ENCODE measurements at places on chromosomes 1 and 21.

DNA sequence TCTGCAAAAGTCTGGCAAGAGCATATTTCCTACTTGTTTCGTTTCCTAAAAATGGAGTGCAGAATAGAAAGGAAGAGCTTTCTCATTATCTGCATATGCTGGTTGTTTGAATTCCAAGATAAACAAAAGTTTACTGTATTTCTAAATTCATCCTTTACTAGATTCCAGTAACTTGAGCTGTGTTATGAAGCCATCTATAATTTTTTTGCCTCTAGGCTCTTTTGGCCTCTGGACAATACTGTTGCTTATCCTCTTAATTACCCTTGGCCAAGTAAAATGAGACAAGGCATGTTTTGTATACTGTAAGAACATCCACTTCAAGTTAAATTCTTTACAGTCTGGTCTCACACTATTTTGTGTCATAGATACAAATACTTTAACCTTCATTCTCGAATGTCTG, 45.6 kb upstream of the HFM1 start:
- no peak for DNase-seq

DNA sequence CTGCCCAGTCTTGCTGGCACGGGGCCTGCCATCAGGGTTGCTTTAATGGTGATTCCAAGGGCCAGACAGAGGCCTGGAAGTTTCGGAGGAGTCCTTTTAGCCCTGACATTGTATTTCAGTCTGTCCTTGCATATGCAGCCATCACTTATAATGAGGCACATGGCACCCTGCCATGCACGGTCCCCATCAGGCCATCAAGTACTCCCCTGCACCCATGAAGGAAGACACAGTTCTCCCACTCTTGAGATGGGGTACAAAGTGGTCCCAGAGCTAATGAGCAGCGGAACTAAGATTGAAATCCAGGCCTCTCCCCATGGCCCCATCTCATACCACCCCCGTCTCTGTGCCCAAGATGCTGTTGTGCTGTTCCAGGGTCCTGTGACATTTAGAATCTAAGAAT, 596.6 kb downstream of the PTPRU start:
- DNase-seq, result no peak

DNA sequence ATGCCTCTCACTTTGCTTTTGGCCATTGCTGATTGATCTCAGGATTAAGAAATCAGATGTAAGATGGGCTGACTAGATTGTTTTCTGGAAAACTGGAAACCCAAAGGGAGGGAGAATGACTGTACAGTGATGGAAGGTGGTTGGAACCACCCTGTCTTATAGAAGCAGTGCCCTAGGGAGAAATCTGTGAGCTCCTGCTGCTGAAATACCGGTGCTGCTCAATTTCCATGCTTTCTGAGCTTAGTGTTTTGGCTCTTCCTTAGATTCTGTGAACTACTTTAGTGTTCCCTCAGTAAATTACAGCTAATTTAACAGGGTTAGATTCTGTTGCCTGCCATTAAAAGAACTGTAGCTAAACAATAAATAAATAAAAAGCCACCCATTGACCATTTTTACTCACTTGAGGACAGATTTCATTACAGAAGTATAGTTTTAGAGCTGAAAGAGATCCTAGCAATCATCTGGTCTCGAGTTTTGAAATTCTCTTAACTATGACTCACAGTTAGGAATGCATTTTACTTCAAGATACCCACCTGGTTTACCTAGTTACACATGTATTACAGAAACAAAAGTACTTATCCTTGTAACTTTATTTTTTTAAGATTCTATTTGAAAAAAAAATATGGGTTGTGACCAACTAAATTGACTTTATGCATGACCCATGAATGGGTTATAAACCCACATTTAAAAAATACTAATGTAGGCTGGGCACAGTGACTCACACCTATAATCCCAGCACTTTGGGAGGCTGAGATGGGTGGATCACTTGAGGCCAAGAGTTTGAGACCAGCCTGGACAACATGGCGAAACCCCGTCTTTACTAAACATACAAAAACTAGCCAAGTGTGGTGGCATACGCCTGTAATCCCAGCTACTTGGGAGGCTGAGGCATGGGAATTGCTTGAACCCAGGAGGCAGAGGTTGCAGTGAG, 33.2 kb downstream of the CAMSAP2 start:
- no peak for DNase-seq

GRCh38 chr1:205748403-205749233, 1.4 kb downstream of the NUCKS1 start:
- DNase-seq, result peak; percentile 9

DNA sequence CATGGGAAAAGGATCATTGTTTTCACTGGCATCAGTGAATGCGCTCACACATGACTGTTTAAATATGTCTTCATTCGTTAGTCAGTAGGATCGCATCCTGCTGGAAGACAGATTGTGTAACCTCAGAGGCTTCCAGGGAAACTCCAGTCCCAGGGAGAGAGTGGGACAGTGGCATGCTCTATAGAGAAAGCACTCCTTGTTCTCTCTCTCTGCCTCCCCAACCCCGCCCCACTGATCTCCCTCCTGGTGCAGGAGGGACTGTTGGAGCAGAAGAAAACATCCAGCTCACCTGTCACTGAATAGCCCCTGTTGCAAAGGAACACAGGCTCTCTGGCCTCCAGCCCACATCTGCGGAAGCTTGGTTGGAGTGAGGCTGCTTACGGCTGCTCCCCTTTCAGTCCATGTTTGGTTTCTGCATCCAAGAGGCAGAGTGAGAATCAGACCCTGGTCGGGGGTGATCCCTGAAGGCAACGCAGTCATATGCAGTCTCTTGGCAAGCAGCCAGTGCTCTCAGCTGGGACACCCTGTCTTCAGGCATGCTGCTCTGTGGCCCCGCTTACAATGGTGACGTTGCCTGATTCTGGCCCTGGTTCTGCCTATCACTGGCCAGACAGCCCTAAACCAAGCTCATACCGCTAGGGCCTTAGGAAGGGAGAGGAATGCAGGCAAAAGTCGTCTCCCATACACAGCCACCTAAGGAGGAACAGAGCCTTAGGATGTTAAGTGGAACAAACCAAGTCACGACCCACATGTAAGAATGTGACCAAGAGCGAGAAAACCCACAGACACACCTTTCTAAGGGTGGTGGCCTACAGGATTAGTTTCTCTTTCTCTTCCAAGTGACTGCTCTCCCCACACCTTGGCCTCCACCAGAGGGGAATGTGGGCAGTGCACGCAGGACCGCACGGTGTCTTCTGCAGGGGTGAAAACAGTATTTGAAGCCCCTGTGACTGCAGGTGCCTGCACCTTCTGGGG, 39.7 kb downstream of the BACE2 start:
- no peak for DNase-seq

GRCh38 chr1:230112131-230112701, 45.2 kb downstream of the GALNT2 start:
- DNase-seq, result no peak

- no peak for DNase-seq
Measured at GRCh38 chr21:44283948-44284347, 1.7 kb upstream of the AIRE start.

GRCh38 chr21:26100573-26100972, 70.0 kb downstream of the APP start:
- DNase-seq, result no peak

- DNase-seq, result no peak
Measured at GRCh38 chr1:235999259-235999925, 65.5 kb downstream of the NID1 start.

DNA sequence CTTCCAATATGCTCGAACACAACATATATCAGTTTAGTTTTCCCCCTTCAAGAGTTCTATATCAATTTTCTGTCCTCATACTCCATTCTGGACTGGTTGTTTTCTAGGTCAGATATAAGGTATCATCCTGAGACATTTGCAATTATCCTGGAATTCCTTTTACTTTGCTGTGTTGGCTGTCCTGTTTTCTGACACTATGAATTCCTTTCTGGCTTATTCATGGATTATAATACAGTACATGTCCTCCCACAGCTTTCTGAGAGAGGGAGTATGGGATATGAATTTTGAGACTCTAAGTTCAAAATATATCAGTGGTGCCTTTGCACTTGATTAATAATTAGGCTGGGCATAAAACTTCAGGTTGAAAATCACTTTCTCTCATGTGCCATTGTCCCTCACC, 11.9 kb downstream of the PHTF1 start:
- DNase-seq, result no peak

- DNase-seq, result no peak
Measured at GRCh38 chr1:83909687-83910086, 89.2 kb downstream of the TTLL7 start.

GRCh38 chr1:102434421-102434820, 437.7 kb upstream of the OLFM3 start:
- DNase-seq, result peak; percentile 31

DNA sequence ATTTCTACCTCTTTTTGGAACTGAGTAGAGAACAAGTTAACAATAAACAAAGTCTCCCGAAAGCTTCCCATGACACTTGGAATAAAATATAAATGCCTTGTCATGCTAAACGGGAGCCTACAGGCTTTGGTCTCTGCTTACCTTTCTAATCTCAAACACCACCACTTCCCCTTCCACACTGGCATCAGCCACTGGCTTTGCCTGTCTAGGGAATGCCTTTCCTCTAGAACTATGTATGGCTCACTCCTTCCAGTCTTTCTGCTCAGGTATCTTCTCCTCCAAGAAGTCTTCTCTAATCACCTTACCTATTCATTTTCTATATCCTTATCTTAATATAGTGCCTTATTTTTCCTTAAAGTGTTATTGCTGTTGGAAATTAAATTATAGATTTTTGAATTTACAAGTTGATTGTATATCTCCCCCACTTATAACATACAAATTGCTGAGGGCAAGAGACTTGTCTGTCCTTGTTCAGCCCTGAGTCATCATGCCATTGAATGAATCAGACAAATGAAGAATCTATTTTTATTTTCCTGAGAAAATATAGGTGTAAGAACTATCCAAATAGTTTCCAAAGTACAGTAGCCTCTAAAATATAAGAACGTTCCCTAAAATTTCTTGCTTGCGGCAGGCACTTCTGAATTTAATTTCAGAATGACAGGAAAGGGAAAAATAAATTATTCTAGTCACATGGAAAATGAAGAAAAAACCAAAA, 119.2 kb downstream of the TM2D1 start:
- DNase-seq, result no peak

- no peak for DNase-seq
Measured at GRCh38 chr1:234963180-234963903, 165.3 kb downstream of the TOMM20 start.

DNA sequence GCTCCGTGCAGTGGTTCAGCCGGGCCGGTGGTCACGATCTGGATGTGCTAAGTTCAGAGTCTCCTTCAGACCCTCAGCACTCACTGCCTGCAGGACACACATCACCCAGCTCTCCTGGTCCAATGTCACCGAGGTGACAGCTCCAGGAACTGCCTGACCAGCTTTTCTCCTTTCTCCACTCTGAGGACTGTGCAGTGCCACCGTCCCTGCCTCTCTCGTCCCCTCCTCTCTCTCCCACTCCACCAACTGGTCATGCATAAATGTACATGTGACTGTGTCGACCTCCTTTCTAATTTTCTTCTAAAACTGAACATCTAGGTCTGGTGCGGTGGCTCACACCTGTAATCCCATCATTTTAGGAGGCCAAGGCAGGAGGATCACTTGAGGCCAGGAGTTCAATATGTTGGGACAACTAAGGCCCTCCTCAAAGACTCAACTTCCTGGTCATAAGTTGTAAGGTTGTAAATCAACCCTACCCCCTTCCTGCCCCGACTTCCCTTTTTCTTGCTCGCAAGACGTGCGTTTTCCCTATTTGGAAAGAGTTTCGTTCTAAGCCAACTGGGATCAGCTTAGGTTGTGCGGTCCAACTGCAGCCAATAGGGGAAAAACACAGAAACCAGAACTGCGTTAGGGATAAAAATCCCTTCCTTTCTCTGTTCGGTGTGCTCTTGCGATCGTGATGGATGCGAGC, 53.1 kb downstream of the MEGF6 start:
- no peak for DNase-seq

DNA sequence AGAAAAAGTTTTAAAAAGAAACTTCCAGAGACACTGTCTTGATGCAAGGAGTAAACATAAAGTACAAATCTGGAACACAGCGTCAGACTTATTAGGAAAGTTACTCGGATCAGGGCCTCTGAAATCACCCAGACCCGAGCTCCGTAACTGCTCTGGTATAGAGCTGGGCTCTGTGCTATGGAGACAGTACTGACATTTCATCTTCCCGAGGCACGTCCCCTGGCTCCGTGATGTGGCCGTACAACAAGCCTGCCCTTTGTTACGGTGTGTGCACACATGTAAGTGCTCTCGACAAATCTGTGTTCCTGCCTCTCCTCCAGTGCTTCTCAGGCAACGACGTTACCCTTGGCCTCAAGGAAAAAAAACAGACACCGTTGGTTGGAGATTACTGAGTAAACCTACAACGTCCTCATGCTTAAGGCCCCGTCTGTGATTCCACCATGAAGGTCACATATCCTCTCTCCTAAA, 107.0 kb upstream of the IRF2BP2 start:
- no peak for DNase-seq

- no peak for DNase-seq
Measured at GRCh38 chr1:38000529-38001455, 4.5 kb downstream of the FHL3 start.

DNA sequence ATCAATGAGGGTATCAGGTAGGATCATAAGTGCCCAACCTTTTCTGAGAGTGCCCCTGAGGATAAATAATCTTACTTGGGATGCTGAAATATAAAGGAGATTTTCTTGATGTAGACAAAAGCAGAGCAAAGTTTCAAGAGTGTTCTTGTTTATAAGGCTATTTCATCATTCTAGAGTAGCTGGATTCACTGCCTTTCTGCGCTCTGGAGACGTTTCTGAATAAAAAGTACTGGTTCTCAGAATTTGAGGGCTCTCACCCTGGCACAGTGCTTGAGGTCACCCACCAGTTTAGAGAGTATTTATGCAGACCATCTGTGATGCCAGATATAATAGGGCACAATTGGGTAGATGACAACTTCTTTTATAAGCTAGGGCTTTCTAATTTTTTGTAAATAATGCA, 103.3 kb downstream of the GDAP2 start:
- no peak for DNase-seq

GRCh38 chr1:67700692-67701410, 15.8 kb downstream of the GADD45A start:
- DNase-seq, result peak; percentile 52

DNA sequence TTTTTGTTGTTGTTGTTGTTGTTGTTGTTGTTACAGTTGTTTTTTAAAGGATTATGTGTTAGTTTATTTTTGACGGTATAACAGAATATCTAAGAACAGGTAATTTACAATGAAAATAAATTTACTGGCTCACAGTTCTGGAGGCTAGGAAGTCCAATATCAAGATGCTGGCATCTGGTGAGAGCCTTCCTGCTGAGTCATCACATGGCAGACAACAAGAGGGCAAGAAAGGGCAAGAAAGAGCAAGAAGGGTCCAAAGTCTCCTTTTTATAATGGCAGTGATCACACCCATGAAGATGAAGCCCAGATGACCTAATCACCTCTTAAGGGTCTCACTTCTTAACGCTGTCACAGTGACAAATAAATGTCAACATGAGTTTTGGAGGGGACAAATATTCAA, 142.1 kb downstream of the NEGR1 start:
- no peak for DNase-seq

- DNase-seq, result no peak
Measured at GRCh38 chr1:66443793-66444192, 90.2 kb upstream of the SGIP1 start.
